Mammary microvascular endothelial cell (primary cell): ENCODE measurements at places on chromosomes 3 and 15. TPM values are rescaled to one million over a fixed set of nuclear protein-coding genes. Genes with fewer than 3 reads are reported as not detected.

Gene CLASP2
- total RNA-seq = 45.6 and 60.2 TPM in 2 replicates

Gene MTMR10
- 49.4 and 50.5 TPM in 2 replicates for total RNA-seq

Gene C2CD4B
- total RNA-seq = 33.0 and 43.0 TPM in 2 replicates

Gene NEO1
- 0.40 and 0.49 TPM in 2 replicates for total RNA-seq

Gene ZKSCAN7
- total RNA-seq = 1.00 and 1.8 TPM in 2 replicates

Gene IL17RE
- 0.07 and 0.34 TPM in 2 replicates for total RNA-seq

Gene SEMA3G
- total RNA-seq = 3.5 and 3.6 TPM in 2 replicates

Gene CCR8
- total RNA-seq = not detected in 2 replicates

Gene CFAP20DC
- 2.4 and 3.3 TPM in 2 replicates for total RNA-seq

Gene CHRM5
- total RNA-seq = not detected in 2 replicates

Gene NANOGP8
- 0.20 TPM in 1 of 2 replicates, not detected in the other for total RNA-seq

Gene CIDEC
- total RNA-seq = not detected in 2 replicates

Gene GLT8D1
- 49.4 and 60.7 TPM in 2 replicates for total RNA-seq

Gene CEP97
- total RNA-seq = 4.7 and 7.7 TPM in 2 replicates

Gene STRA6
- 0.10 TPM in 1 of 2 replicates, not detected in the other for total RNA-seq

Gene IQCF5
- not detected in 2 replicates for total RNA-seq

Gene PRR20G
- not detected in 2 replicates for total RNA-seq

Gene PRSS50
- total RNA-seq = not detected in 2 replicates

Gene MITF
- total RNA-seq = 3.1 and 3.2 TPM in 2 replicates
